ENCODE measurements at places on chromosomes 4 and X.
A peak's percentile ranks its signal among the peaks of the same experiment; 100 is the strongest.

- no peak for DNase-seq
These were observed 11.2 kb downstream of the PJA1 start for GRCh38 chrX:69154051-69154450.

DNA sequence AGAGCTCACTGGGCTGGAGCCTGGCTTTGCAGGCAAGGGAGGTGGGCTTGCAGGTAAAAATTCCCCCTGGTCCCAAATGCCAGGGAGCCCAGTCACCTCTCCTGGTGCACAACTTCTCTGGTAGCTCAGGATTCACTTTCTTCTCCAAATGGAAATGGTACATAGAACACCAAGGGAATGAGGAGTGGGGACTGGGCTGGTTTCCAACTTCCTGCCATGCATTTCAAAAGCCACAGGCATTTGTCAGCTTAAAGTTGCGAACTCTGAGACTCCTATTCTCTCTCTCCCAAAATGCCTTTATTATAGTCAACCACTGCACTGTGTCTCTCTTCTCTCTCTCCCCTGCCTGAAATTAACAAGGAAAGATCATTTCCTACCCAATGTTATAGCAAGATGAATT, 177.3 kb downstream of the GRIA3 start:
- DNase-seq: peak; percentile 7

DNA sequence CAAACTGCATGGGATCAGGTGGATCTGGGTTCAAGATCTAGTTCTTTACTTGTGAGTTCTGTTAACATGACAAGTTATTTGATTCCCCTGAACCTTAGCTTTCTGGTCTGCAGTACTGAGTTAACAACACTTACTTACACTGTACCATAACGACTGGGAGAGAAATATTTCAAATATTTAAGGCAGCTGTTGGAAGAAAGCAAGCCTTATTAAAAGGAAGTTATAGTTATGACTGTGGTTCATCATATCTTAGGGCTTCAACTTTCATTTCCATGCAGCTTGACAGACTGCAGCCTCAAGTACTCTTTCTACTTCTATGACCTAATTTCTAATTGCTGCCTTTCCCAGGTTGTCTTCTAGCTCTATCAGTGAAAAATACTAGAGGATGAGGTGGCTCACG, 40.0 kb upstream of the PDGFRA start:
- no peak for DNase-seq

- DNase-seq: no peak
These were observed 27.6 kb downstream of the OPRPN start for GRCh38 chr4:70425306-70425705.

- DNase-seq: peak; percentile 26
These were observed 265.7 kb downstream of the IQCM start for GRCh38 chr4:149549911-149550310.

- no peak for DNase-seq
These were observed 124.4 kb downstream of the VEGFC start for GRCh38 chr4:176668324-176668723.

GRCh38 chr4:54802336-54802735, 144.6 kb downstream of the KIT start:
- no peak for DNase-seq

GRCh38 chrX:40272141-40272540, 174.4 kb upstream of the BCOR start:
- no peak for DNase-seq

GRCh38 chr4:87092389-87093141, 127.9 kb downstream of the KLHL8 start:
- no peak for DNase-seq

Data from eye (tissue), 1 donor.